ENCODE measurements at places on chromosomes 1 and 21. TPM values are rescaled to one million over a fixed set of nuclear protein-coding genes. Genes with fewer than 3 reads are reported as not detected.

Gene PTPRC
- total RNA-seq = 526 TPM

Gene CFHR5
- not detected for total RNA-seq

Gene HSF2BP
- total RNA-seq = 1.9 TPM

Gene HCRTR1
- total RNA-seq = not detected

Gene TENT5C
- 38.2 TPM for total RNA-seq

Gene SIPA1L2
- total RNA-seq = 67.7 TPM

Gene NIBAN1
- total RNA-seq = 31.2 TPM

Gene NTRK1
- not detected for total RNA-seq

Data from spleen (tissue), 13 donors.